ENCODE measurements at places on chromosomes 7 and 10.

GRCh38 chr10:63421591-63421990 is 44.2 kb downstream of the JMJD1C start:
- no peak for DNase-seq

GRCh38 chr10:71634531-71635164 is 84.9 kb downstream of the C10orf105 start:
- DNase-seq, result no peak

DNA sequence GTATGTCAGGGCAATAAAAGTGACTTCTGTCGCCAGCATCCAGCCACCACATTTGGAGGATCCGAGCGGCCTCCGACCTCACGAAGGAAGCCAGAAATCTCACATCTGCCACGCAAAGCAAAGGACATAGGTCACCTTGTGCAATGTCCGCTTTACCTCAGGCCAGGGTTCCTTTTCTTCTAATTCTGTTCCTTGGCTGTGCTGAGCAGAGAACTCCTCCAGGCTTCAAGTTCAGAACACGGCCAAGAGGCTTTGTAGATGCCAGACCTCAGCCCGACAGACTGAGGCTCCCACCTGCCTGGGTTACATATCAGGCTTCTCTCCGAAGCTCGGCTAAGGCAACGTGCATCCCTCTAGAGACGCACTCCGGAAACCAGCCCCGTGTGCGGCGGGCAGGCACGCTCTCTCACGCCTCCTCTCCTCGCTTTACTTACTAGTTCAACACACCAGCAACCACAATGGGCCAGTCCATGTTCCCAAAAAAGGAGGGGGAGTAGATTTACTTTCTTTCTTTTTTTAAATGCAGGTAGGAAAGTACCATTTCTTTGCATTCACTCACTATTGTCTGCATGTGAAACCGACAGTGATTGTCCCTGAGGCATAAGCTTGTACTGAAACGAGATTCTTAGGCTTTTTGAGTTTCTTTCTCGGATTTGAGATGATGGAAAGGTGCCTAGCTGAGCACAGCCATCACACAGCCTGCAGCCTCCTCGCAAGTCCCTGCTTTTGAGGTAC is 122.4 kb upstream of the AFAP1L2 start:
- peak; percentile 90 for DNase-seq

GRCh38 chr7:36894190-36894589 is 169.9 kb upstream of the AOAH start:
- DNase-seq, result peak; percentile 60

DNA sequence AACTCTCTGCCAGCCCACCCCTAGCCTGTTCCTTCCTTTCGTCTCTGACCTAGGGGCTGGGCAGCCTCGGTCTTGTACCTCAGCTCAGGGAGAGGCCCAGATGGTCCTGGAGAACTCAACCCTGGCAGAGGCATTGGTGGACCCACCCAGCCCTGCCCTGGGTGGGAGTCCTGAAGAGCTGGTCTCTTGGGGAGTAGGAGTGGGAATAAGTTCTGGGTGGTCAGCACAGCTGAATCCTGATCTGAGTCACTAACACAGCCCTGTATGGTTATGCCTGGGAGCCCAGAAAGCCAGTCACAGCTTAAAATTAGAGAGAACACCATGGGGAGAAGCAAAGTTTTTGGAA is 84.0 kb downstream of the SORBS1 start:
- no peak for DNase-seq

GRCh38 chr7:42138691-42139090 is 98.3 kb downstream of the GLI3 start:
- no peak for DNase-seq

DNA sequence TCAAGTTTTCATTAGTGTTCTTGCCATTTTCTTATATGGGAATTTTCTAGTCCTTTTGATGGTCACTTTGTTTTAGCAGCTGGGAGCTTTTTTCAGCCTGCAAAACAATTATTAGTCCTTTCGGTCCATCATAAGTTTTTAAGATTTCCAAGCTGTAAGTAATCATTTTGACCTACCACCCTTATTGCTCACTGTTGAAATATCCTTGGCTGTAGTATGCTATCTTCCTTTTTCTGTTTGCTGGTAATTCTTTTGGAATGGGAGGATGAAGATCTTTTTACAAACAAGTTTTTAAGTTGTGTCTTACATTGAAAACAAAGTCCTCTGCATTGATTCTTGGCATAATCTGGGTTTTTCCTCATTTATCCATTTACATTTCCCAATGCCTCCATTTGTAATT is 24.0 kb downstream of the BZW2 start:
- DNase-seq, result no peak
